Suppressor macrophage (primary cell): ENCODE measurements at places on chromosomes 13 and 19.

GRCh38 chr13:27148900-27149299 lies 22.7 kb downstream of the USP12 start:
- no peak for DNase-seq

DNA sequence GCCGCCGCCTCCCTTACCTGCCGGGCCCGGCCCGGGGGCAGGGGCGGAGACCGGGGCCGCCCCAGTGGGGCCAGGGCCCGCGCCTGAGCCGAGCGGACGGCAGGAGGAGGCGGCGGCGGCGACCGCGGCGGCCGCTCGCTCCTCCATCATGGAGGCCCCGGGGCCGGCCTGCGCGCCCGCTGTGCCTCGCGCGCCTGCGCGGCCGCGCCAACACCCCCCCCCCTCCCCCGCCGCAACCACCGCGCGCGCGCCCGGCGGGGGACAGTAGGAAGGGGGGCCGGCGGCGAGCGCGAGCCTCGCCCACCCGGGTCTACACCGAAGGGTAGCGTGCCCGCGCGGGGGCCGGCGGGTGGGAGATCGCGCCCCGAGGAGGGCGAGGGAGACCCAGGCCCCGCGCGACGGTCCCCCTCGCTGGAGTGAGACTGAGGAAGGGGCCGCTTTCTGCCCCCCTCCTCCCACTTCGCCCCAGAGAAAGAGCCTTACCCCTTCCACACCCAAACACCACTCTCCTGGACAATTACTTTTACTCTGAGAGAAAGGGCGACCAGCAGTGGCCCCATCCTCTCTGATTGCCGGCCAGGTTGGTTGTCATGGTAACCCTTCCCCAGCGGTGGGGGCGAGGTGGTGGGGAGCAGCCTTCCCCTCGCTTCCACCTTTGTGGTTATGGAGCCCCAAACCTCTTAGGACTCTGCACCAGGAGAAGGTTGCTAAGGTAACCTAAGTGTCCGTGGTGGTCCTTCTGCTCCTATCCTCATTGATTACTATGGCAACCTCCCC lies at the start of gene STRN4:
Gene STRN4, minus strand, starts transcription at position 170 of the 777 bp plus-strand sequence. Its CDS starts 20 bp downstream, at position 150.
- peak; percentile 88 for DNase-seq

- no peak for DNase-seq
These were observed 133.7 kb downstream of the GGACT start for GRCh38 chr13:100454876-100455275.

DNA sequence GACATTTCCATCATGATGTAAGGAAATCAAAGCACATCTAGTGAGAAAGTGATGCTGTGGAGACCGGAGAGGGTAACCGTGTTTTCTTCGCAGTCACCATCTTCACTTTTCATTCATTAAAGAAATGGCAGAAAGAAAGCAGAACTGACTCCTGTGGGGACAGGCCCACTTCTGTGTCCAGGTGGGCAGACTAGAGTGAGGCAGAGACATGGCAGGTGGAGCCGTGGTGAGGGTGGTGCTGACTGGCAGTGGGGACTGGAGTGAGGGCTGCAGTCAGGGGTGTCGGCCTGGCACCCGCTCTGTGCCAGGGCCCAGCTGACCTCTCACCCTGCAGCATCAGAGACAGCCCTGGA lies 71.4 kb upstream of the MCF2L start:
- no peak for DNase-seq

DNA sequence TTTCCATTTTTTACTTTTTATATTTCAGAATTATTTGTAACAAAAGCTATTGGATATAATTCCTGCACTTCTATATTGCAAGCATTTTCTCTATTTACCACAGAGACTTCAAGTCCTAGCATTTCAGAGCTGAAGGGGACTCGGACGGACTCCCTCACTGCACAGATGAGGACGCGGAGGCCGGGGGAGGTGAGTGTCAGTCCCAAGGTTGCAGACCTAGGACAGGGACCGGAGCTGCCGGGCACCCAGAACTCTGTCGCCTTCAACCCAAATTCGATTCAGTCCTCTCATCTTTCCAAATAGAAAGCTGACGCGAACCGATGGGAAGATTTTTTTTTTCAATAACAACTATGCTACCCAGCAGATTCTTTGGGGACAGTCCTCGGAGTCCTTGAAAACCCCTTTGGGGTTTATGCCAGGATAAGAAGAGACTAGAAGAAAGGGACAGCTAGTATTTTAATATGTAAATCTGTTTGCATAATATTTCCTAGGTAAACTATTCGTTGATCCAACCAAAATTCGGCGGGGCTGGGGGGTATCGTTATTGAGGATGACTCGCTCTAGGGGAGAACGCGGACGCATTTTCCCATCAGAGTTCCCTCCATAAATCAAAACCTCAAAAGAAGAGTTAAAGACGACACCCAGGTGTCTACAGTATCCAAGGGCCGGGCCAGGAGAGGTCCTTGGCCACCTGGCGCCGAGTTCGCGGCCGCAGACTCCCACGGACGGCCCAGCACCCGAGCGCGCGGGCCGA lies 803 bp downstream of the FLT3 start:
- DNase-seq = no peak

GRCh38 chr13:107233541-107233940 lies 665.6 kb upstream of the ARGLU1 start:
- no peak for DNase-seq

DNA sequence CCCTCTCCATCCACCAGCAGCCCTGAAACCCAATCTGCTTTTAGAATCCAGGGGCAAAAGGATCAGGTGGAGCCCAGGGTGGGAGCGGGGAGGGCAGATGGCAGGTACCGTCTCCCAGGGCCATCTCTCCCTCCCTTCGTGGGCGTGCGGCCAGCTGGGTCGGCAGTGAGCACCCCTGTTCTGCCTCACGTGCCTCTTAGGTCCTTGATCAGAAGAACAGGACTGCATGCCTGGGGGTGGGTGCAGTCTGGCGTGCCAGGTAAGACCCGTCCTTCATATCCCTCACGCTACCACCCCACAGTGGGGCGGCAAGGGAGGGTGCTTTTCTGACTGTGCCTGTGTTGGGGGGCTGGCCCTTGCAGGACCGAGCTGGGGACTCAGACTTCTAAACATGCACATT lies 2.0 kb downstream of the SLC8A2 start:
- no peak for DNase-seq

GRCh38 chr13:99028890-99029289 lies 51.0 kb upstream of the DOCK9 start:
- peak; percentile 39 for DNase-seq

DNA sequence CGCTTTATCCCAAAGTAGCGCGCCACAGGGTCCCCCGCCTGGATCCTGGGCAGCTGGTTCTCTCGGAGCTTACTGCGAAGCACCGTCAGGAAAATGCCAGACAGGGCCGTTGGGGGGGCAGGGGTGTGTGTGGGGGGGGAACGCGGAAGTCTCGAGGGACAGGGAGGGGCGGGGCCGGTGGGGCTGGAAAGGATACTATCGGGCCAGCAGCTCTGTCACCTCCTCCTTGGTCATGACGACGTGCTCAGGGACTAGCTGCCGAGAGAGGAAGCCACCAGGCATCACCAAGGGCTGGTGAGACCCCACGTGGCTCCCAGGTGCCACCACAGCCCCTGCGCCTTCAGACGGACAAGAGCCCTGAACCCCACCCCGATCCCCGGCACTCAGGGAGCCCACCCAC lies 5.3 kb downstream of the POLR2E start:
- no peak for DNase-seq

- DNase-seq = peak; percentile 94
These were observed at the start of gene LAIR1 for GRCh38 chr19:54364775-54365257. LAIR1 (minus strand) TSS chr19:54364931; CDS start chr19:54364804, 127 bp downstream.

- DNase-seq = no peak
These were observed 5.4 kb downstream of the DDX39A start for GRCh38 chr19:14413693-14414181.

DNA sequence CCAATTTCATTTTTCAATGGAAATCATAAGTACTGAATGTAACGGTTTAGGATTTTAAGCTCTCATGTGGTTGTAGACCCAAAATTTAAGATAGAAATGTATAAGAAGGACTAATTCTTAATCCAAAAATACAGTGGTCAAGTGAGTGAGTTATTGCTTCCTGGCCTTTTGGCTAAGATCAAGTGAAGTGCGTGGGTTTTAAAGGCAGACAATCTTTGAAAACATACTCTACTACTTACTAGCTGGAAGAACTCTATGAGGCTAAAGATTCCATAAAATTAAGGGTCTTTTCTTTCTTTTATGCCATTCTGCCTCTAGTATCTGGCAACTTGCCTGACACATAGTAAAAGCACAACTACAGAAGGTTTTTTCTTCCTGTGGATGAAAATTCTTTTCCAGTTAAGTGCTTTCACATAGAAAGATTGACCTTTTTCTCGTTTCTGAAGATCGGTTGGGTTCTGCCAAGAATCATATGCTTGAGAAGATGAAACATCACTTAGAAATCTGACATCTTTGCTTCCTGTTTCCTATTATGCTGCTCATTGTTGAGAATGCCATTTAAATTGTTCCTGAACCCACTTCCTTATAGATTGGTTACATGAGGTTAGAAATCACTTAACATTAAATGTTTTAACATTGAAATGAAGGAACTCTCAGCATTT lies 26.4 kb upstream of the SCEL start:
- peak; percentile 64 for DNase-seq

- no peak for DNase-seq
These were observed 720.6 kb downstream of the EFNB2 start for GRCh38 chr13:105814902-105815250.

DNA sequence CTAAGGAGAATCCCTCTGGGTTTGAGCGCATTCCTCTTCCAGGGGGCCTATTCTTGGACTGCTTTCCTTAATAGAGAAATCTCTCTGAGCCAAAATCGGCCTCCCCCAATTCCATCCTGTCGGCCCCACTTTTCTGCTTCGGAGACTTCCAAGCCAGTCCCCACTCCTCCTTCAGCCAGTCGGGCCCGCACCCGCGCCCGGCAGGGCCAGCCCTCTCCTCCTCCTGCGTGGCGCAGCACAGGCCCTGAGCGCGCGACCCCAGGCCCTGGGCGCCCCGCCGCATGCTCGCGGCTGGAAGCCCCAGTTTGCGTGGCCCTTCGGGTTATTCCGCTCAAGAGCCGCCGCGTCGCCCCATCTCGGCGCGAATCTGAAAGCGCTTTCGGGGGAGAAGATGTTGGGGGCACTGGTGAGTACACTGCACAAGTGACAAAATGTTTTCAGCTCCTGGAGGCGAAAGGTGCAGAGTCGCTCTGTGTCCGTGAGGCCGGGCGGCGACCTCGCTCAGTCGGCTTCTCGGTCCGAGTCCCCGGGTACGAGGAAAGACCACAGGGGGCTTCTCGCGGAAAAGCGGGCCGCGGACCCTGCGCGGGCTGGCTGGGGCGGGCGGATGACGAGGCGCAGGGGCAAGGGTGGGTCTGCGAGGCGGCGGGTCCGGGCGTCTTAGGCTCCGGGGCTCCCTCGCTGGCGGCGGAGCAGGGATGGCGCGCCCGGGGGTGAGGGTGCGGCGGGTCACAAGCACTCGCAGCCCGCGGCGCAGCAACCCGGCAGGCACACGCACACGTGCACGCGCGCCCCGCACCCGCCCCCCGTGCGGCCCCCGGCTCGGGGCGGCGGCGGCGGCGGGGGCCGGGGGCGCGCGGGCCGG lies at the start of gene IL17D:
Gene IL17D, plus strand, starts transcription at position 785 of the 865 bp plus-strand sequence. CDS start 303 bp downstream, outside the sequence.
- DNase-seq = peak; percentile 32

DNA sequence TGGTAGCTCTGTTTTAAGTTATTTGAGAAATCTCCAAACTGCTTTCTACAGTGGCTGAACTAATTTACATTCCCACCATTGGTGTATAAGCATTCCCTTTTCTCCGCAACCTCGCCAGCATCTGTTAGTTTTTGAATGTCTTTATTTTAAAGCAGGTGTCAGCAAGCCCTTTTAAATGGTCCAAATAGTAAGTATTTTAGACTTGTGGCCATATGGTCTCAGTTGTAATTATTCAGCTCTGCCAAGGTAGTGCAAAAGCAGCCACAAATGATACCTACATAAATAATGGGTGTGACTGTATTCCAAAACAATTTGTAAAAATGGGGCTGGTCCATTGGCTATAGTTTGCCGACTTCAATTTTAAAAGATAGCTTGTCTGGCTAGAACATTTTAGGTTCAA lies 58.7 kb upstream of the TMTC4 start:
- no peak for DNase-seq

DNA sequence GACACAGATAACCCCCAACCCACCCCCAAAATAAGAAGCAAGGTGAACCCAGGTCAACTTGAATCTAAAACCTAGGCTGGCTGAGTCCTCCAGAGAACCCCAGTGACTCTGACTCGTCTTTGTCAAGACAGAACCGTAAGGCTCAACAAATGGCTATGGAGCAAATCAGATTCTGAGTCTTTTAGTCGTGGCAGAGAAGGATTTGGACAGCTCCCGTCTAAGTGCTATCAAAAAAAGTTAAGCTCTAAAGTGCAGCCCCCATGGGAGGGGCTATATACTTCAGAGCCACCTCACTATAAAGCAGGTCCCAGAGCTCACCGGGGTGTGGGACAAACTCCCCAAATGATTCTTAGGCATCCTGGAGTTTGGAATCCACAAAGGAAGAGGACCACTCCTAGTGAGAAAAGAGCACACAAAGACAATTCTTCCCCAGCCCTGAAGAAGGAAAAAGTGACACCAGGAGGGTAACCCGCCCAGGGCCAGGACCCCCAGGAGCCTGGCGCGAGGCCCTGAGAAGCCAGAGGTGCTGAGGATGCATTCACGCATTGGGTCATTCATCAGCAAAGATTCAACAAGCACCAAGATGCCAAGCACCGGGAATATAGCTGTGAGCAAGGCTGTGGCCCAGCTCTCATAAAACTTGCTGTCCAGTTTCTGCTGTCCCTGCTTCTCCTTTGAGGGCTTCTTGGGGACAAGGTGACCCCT lies 25.4 kb upstream of the C13orf42 start:
- DNase-seq = no peak

GRCh38 chr19:36436531-36436930 lies 18.1 kb upstream of the ZFP82 start:
- no peak for DNase-seq

DNA sequence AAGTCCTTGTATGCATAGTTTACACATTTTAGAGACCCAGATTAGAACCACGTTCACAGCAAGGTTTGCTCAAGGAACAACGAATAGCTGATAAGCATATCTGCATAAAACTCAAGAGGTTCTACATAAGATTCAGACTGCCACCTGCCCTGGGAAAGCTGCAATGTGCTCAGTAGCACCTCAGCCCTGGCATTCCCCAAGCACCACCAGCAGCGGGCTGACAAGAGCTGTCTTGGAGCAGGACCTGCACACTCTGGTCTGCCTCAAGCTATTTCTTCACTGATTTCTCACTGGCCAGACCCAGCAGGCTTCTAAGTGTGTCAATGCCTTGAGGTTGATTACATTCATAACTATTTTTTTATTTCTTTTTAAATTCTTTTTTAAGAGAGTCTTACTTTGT lies 65.8 kb upstream of the UQCRFS1 start:
- DNase-seq = no peak

DNA sequence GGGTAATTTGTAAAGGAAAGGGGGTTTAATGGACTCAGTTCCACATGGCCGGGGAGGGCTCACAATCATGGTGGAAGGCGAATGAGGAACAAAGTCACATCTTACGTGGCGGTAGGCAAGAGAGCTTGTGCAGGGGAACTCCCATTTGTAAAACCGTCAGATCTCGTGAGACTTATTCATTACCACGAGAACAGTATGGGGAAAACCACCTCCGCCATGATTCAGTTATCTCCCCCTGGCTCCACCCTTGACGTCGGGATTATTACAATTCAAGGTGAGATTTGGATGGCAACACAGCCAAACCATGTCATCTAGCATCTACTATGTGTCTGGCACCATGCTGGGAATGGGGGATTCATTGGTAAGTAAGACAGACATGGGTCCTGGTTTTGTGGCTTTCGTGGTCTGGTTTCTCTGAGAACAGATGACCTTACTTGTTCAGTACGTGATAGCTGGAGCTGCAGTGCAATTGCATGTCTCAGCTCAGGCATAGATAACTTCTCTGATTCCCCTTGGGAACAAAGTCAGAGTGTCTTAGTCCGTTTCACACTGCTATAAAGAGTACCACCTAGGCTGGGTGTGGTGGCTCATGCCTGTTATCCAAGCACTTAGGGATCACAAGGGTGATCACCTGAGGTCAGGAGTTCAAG lies 8.3 kb downstream of the ZNF554 start:
- DNase-seq = no peak

GRCh38 chr19:28927456-28927855 lies 285.5 kb downstream of the UQCRFS1 start:
- DNase-seq = no peak
